ENCODE measurements at places on chromosomes 4 and X.

DNA sequence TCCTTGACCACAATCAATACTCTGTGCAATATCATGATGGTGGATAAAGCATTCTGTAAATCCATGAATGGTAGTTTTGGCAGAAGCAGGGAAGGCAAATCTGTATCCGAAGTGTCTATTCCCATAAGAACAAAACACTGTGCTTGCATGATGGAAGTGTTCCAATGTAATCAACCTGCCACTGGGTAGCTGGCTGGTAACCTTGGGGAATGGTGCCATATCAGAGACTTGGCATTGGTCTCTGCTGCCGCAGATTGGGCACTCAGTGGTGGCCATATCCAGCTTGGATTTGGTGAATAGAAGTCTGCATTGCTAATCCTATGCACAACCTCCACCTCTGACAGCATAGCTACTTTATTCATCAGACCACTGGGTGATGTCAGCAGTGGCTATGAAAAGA lies 114.3 kb upstream of the EMCN start:
- DNase-seq = no peak

GRCh38 chr4:158538176-158538575 lies 16.5 kb downstream of the RXFP1 start:
- DNase-seq = peak; percentile 65

- no peak for DNase-seq
These were observed 115.3 kb downstream of the ATP8A1 start for GRCh38 chr4:42541647-42542046.

GRCh38 chr4:83012200-83012686 lies 1.6 kb upstream of the LIN54 start:
- DNase-seq = peak; percentile 48

DNA sequence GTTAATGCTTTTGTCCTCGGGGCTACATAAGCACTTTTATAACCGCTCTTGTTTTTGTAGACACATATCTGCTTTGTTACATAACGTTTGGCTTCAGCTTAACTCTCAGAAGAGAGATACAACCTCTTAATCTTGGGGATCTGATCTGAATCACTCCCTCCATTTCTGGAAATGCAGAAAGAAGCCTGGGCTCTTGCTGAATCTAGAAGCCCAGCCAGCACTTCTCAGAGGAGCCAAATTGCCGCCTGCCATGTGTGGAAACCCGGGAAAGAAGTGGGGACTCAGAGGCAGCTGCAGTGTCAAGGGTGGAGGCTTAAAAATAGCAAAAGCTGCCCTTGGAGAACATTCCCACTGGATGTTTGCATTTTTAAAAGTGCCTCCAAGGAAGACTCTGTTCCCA lies 69.3 kb upstream of the LDB2 start:
- no peak for DNase-seq

DNA sequence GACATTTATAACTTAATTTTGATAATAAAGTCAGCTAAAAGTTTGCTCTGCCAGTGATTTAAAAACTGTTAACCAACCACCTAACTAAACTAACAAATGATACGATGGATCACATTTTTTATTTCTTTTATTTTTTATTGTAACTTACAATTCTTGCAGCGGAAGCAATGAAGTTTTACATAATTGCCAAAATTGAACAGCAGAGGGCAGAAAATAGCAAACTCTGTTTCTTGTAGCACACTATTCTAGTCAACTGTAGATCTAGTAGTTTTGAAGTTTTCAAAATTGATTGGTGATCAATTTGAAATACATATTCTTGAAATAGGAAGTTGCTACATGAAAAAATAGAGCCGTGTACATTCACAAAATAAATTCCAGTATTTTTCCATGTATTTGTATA lies 2.8 kb upstream of the GRIA2 start:
- peak; percentile 26 for DNase-seq
